COR-L47 (cell line): ENCODE measurements at places on chromosomes 6 and 20.
A peak's percentile ranks its signal among the peaks of the same experiment; 100 is the strongest.

GRCh38 chr6:169804427-169804826, 53.0 kb downstream of the ERMARD start:
- DNase-seq = no peak

GRCh38 chr20:2838170-2838797, 2.2 kb downstream of the PCED1A start:
- no peak for DNase-seq

DNA sequence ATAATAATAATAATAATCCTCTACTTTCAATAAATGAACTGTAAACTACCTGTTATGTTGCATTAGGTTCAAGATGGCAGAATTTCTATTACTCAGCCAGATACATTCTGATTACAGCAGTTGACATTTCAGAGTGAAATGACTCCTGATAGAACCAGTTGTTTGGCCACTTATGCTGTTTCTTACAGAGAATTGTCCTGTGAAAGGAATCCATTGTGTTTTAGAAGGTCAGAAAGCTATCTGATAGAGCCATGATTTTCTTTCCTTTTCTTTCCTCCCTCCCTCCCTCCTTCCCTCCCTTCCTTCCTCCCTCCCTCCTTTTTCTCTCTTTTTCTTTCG, 16.6 kb downstream of the GJA10 start:
- no peak for DNase-seq

DNA sequence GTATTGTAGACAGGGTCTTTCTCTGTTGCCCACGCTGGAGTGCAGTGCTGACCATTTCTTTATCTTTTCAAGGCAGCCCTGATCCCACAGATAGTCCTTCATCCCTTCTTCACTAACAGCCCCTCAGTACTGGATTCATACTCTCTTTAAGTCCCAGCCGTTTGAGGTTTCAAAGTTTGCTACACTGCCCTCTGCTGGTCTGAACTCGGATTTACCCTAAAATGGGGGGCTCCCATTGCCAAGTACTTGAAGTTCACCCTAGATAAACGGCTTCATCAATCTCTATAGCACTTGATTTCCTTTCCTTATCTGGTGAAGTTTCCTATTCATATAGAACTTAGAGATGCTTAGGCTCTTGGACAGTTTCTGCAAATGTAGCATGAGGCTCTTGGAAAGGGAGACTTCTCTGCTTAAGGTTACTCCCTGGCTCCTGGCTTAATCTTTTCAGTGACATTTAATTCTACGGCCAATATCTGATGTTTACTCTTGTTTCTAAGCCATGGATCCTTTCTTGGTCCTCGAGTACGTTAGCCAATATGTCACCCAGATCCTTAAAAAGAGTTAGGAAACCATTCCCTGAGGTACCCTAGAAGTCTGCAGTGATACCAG, 21.4 kb upstream of the PREP start:
- DNase-seq = peak; percentile 10

DNA sequence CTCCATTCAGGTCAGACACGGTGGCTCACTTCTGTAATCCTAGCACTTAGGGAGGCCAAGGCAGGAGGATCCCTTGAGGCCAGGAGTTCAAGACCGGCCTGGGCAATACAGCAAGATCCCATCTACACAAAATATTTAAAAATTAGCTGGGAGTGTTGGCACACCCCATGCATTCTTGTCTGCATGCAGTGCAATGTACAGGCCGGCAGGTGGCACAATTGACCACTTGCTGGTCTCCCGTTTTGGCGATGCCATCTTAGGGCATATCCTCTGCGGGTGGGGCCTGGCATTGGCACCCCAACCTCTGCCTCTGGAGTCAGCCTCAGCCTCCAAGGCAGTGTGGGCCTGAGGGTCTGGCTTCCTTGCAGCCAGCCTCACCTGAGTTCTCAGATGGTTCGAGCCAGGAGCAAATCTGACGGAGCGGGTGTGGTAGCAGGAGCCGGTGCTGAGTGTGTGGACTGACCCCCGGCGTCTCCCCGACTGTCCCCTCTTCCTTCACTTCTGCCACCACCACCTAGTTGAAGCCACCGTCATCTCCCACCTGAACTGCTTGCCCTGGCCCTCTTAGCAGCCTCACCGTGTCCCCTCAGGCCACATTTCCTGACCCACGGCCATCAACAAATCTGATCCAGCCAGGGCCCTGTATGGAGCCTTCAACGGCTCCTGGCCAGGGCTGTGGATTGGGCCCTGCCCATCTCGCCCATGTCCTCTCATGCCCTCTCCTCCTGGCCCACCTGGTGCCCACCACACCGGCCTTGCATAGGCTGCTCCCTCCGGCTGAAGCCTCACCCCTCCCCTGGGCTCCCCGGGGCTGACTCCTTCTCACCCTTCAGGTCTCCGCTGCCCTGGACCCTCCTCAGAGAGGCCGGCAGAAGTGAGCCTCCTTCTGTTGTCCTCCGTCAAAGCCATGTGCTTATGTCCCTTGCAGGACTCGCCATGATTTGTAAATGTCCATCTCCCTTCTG, 44.0 kb downstream of the EFCAB8 start:
- peak; percentile 32 for DNase-seq

- DNase-seq = no peak
These were observed 39.4 kb downstream of the HNF4A start for GRCh38 chr20:44394702-44395460.

GRCh38 chr6:62174548-62174947, 111.5 kb downstream of the KHDRBS2 start:
- DNase-seq = no peak

DNA sequence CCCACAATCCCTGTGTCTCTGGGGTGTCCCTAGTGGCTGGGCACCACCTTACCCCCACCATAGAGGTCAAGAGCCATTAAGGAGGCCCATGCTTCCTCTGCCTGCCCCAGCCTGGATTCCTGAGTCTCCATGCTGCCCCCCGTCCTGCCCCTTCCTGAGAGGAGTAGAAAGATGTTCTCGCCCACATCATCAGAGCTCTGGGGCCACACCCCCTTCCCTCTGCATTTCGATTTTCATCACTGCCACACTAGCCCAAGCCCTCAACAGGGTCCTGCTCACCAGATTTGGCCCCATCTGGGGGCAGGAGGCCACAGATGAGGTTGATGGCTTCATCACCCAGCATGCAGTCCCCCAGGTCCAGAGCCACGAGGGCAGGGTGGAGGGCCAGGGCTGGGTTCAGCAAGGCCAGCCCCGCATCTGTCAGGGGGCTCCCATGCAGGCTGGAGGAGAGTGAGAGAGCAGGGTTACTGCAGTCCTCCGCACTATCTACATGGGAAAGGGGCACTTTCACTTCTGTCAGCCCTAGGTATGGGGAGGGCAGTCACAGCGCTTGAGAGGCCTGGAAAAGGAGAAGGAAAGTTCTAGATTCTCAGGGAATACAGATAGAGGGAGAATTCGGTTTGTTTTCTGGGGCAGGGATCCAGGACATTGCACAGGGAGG, 1.5 kb downstream of the LRRC73 start:
- no peak for DNase-seq

DNA sequence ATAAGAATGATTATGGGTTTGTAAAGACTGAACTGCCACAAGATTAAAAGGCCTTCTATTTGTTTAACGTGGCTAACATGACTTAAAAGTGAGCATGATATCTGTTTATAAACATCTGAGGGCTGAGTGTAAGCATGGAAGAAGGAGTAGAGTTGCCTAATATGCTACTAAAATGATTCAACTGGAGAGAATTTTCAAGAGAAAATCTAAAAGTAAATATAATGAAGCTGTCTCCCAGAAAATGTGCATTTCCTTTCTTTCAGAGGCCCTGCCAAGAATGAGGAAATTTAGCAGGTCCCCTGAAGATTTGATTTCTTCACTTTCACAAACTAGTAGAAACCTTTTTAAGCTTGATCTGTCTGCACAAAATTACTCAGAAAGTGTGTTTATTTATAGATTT, 4.2 kb upstream of the EYA4 start:
- DNase-seq = no peak

- no peak for DNase-seq
These were observed 4.4 kb downstream of the GSS start for GRCh38 chr20:34951252-34951651.

DNA sequence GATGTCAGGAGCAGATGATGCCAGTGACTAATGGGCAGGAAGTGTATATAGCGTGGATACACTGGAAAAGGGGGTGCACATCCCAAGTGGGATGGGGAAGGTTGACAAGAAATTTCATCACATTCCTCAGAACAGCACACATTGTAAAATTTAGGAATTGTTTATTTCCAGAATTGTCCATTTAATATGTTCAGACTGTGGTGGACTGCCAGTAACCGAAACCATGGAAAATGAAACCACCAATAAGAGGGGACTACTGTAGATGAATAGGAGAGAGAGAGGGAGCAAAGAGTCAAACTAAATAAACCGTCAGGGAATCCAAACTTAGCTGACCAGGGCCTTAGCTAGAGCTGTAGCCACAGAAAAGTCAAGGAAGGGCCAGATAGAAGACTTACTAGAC, 164.4 kb upstream of the PRDM1 start:
- DNase-seq = no peak

DNA sequence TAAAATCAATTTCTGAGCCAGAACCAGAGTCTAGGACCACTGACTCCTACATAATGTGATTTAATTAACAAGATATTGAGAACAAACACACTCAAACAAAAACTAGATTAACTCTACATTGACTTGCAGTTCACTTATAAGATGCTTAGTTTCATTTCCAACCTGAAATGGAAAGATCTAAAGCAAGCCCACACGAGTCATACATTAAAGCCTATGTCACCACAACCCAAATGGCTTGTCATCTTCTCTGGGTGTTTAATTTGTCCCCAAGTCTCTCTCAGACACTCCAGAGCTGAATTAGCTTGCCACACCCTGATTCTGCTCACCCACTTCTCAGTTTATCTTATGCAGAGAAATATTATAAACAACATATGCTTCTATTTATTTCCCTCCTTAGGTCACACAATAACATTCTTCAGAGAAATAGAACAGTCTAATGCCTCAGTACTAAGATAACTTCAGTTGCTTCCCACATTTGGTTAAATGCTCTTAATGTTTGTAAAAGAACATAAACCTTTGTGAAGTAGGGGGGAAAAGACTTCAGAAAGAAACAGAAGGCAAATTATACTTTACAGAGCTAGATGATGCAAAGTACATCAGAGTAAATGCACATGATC, 8.8 kb upstream of the FBXO30 start:
- no peak for DNase-seq

DNA sequence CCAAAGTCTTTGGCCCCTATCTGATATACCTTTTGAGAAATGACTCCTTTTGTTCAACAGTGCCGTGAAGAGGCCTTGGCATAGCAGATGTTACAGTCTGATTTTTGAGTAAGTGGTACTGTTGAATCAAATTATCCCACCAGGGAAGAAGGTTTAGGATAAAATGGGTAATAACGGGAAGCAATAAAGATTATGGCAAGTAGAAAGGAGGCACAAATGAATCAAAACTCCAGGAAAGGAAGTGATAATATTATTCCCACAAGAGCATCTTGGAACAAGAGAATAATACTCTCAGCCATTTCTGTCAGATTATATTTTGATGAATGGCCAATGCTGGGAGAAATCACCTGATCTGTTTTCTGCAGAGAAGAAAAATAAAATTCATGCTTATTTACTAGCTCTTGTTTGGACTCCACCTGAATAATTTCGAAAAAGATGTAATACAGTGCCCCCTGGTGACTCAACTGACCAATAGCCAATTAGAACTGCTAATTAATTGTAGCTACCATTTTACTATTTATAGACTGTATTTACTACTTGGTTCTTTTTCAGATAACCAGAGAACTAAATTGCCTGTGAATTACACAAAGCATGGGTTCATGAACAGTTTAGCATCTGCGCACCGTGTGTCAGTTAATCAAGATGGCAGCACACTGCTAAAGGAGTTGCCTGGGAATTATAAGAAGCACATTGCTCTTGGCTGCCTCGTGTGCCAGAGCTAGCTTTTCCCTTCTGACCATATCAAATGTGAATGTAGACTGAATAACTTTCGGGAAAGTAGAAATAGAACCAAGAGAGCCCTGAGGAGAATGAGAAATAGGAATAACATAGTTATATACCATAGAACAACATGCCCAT, 78.5 kb upstream of the TRDN start:
- no peak for DNase-seq

GRCh38 chr6:33314943-33315792, 1.3 kb upstream of the TAPBP start:
- peak; percentile 33 for DNase-seq

GRCh38 chr20:44630297-44630696, 21.2 kb downstream of the ADA start:
- no peak for DNase-seq

DNA sequence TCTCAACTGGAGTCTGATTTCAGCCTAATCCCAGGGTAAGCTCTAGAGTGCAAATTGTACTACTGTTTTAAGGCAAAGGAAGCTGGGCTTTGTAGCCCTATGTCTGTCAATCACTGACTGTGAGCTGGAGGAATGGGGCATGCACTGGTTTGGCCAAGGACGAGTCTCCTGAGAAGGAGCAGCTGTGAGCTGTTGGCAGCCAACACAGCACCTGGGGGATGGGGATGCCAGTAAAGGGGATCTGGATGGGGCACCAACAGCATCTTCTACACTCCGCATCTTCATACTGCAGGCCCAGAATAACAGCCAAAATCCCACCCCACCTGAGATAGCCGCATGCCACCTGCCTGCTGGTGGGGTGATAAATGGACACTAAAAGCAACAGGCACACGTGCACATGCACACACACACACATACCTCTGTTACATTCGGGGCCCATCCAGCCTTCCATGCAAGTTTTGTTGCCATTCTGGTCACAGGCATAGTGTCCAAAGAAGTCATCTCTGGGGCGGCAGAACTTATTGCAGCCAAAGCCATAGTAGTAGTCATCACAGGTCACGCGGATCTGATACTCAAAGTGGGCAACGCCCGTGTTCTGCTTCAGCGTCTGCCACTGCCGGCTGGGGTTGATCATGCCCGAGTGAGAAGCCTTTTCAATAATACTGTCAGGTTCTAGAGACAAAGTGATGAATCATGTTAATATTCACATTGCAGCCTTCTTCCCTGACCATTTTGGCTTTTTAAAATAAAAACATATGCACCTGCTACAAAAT, 15.6 kb downstream of the JAG1 start:
- no peak for DNase-seq

- peak; percentile 54 for DNase-seq
These were observed 2.9 kb downstream of the EEF1A2 start for GRCh38 chr20:63495741-63496595.

- DNase-seq = peak; percentile 4
These were observed 26.3 kb upstream of the ZNF318 start for GRCh38 chr6:43395776-43396175.

- DNase-seq = no peak
These were observed 50.9 kb downstream of the ALDH5A1 start for GRCh38 chr6:24545691-24546090.
